ENCODE measurements at places on chromosomes 12 and 14.

- DNase-seq: peak; percentile 92
Observed at GRCh38 chr12:48119078-48119833, at the start of gene PFKM. Gene PFKM, plus strand, starts transcription at chr12:48119364. Its CDS starts 3,411 bp downstream, at chr12:48122775.

- peak; percentile 87 for DNase-seq
Observed at GRCh38 chr14:51006781-51007211, 62.5 kb upstream of the PYGL start.

GRCh38 chr12:56900583-56900982, 33.6 kb downstream of the SDR9C7 start:
- DNase-seq: no peak

GRCh38 chr12:109277899-109278762, 31.0 kb downstream of the FOXN4 start:
- DNase-seq: peak; percentile 33

GRCh38 chr12:124098101-124098757, 125.2 kb downstream of the ZNF664 start:
- peak; percentile 44 for DNase-seq

DNA sequence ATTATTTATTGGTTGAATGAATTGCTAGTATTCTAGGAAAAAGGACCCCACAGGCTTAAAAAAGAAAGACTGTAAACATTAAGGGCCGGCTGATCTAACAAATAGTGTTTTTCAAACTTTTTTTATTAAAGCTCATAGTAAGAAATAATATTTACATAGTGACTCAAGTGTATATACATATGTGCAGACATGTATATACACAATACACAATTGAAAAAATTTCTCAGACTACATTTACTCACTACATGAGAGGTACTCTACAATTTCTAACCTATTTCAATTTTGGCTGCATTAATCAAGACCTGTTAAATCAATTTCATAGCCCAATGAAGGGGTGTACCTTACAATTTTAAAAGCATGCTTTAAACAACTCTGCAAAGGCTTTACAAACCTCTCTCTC, 17.5 kb downstream of the KCNH5 start:
- no peak for DNase-seq

GRCh38 chr12:111687255-111687654, 1.4 kb downstream of the ACAD10 start:
- no peak for DNase-seq

GRCh38 chr12:69024907-69025306, 91.9 kb upstream of the CPM start:
- DNase-seq: no peak

Measured in WERI-Rb-1 (cell line).